ENCODE measurements at places on chromosomes 7 and 10.

GRCh38 chr10:104441329-104442000 is 87.8 kb downstream of the CFAP58 start:
- no peak for DNase-seq

DNA sequence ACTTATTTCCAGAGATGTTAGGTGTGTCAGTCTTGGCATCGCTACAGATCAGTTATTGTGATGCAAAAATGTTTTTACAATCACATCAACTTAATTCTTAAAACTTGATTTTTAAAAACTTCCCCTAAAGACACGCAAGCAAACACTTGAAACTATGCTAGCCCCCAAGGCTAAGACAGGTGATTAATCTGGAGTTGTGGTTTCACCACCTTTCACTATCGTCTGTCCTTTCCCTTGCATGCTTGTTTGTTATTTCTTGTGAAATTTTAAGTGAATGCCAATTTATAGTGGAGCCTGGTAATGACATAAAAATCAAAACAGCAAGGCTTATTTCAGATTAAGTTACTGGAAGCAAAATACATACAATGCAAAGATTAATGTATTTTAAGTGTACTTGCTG is 70.4 kb downstream of the SLC35B4 start:
- no peak for DNase-seq

GRCh38 chr10:108583877-108584276 is 1339.4 kb downstream of the XPNPEP1 start:
- DNase-seq = no peak

DNA sequence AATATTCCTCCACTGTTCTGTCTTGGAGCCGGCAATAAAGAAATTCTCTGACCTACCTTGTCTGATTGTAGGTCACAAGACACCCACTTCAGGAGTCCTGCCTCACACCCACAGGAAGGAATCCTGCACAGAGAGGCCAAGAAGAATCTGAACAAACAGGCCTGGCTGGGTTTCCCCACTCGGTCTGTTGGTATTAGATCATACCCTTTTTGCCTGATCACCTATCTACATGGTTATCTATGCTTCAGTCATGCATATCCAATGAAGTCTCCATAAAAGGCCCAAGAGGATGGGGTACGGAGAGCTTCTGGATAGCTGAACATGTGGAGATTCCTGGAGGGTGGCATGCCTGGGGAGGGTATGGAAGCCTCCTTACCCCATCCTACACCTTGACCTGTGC is 12.3 kb downstream of the OGDH start:
- peak; percentile 68 for DNase-seq

DNA sequence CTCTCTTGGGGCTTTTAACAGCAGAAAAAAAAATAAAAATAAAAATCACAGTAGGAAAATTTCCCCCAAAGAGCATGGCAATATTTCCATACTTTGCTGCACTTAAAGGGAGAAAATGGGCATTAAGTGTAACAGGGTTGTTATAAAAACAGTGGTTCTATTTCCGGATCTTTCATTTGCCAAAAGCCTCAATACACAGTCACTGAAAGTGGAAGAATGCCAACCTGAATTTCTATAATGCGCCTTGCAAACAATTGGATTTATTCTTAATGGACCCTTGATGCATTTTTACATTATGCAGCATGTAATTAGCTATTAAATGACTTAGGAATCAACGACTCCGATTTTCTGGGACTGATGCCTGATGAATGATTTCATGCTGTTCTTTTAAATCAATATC is 127.6 kb upstream of the NANOS1 start:
- DNase-seq = no peak

DNA sequence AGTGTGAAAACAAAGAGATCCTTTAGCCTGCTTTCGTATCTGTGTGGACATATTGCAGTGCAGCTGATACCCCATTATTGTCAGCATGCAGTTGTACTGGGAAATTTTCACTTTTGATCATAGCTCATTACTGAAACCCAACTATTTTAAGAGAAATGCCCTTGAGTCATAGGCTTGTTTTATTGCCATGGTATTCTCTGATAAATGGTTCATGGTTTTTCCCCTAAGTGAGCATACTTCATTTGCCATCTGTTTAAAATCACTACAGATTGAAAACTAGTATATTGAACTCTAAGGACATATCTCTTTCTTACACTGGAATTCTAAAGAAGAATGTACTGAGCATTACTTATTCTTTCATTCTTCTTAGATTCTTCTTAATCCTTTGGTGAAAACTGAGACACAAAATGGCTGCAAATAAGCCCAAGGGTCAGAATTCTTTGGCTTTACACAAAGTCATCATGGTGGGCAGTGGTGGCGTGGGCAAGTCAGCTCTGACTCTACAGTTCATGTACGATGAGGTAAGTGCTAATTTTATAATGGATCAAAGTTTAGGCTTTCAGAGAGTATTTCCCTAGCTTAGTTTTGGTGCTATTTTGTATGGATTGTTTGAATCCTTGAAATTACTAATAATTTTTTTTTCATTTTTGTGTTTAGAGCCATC is 63.0 kb downstream of the RALA start:
- DNase-seq = no peak

- no peak for DNase-seq
These were observed 20.5 kb downstream of the EIF3B start for GRCh38 chr7:2374830-2375728.

DNA sequence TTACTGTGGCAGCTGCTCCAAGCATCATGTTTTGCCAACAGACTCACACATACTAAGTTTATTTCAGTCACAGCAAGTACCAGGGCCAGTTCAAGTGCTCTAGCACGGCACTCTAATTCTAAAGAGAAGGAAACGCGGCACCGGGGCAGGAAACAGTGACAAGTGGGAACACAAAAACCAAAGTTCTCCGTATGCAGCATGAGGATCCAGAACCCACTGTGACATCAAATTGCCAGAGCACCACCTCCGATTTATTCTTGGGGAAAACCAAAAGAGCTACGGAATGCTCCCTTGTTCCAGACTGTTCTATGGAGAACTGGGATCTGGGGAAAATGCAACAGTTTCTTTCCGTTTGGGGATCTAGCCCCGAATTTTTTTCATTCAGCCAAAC is 448 bp upstream of the PTER start:
- DNase-seq = peak; percentile 22

DNA sequence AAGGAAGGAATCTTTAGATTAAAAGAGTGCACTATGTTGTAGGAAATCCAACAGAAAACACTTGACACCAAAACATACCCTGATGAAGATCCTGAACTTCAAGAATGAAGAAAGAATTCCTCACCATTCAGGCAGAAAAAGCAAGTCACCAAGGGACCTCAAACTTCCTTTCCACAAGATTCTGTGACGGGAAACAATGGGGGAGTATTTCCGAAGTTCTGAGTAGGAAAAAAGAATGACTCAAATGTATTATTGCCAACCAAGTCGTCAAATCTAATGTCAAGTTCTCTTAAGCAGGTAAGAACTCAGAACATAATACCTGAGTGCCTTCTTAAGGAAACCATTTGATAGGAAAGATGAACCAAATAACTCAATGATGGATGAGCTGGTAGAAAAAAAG is 44.7 kb upstream of the MTURN start:
- DNase-seq = no peak

- no peak for DNase-seq
These were observed 625.8 kb upstream of the SORCS1 start for GRCh38 chr10:107790271-107790670.

DNA sequence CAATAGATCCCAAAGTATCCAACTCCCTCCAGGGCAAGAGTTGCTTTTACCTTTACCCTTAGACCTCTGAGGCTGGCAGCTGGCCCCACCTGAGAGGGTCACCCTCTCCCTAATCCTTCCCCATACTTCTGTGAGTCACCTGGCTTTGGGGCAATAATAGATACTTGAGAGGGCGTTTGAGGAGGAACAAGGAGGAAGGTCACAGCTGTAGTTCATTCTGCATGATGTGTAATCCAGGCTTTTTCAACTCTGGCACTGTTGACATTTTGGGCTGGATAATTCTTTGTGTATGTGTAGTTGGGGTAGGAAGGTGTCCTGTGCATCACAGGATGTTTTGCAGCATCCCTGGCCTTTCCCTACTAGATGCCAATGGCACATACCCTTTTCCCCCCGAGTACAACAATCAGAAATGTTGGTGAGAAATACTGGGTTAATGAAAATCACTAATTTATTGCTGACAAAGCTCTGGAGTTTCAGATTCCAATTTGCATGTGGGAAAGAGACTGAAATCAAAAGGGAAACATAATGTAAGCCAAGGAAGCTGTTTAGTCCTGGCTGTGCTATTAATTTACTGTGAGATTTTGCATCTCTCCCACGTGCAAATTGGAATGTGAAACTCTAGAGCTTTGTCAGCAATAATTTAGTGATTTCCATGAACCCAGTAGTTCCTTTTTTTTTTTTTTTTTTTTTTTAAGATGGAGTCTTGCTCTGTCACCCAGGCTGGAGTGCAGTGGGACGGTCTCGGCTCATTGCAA is 3.6 kb downstream of the BLVRA start:
- no peak for DNase-seq

- no peak for DNase-seq
These were observed 80.8 kb downstream of the CD36 start for GRCh38 chr7:80719261-80719660.

GRCh38 chr7:150415161-150416153 is 35.0 kb upstream of the GIMAP8 start:
- no peak for DNase-seq

- no peak for DNase-seq
These were observed 88.2 kb downstream of the CHRM2 start for GRCh38 chr7:136956671-136957070.

- DNase-seq = no peak
These were observed 122.7 kb downstream of the RAPGEF5 start for GRCh38 chr7:22234227-22234626.

DNA sequence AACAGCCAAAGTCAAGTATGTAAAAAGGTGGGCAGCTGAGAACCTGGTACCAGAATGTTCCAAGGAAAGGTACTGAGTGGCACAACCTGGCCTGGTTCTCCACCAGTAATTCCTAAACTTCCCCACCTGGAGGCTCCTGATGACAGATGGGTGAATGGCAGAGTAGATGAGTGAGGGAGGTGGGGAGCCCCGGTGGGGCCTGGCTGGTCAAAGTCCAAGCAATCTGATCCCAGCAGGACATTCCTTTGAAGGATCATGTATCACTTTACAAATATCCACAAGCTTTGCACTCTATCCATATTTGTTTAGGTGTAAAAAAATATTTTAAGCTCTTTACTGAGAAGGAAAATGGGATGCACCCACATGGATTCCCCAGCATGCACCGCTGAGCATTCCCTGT is 250.2 kb downstream of the DPP6 start:
- DNase-seq = no peak

DNA sequence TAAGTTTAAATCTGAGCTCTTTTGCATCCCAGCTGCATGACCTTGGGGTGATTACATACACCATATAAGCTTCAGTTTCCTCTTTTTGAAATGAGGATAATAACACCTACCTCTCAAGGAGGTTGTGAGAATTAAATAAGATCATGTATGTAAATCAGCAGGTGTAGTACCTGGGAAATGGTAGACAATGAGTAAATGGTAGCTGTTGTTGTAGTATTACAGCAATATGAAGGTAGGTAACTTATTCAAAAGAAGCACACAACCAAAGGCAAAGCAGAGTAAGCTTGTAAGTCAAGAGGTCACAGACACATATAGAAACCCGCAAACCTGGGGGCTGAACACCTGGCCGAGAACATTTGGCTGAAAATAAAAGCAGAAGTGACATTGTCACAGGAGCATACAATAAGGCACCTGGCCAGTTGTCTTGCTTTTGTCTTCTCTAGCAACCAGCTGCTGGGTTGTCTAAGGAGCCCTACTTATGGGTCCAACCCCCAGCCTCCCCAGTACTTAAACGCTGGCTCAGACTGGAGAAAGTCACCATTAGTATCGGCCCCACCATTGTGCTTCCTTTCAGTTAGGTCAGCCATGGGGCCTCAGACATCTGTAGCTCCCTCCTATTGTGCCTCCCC is 203.6 kb upstream of the MKLN1 start:
- no peak for DNase-seq

DNA sequence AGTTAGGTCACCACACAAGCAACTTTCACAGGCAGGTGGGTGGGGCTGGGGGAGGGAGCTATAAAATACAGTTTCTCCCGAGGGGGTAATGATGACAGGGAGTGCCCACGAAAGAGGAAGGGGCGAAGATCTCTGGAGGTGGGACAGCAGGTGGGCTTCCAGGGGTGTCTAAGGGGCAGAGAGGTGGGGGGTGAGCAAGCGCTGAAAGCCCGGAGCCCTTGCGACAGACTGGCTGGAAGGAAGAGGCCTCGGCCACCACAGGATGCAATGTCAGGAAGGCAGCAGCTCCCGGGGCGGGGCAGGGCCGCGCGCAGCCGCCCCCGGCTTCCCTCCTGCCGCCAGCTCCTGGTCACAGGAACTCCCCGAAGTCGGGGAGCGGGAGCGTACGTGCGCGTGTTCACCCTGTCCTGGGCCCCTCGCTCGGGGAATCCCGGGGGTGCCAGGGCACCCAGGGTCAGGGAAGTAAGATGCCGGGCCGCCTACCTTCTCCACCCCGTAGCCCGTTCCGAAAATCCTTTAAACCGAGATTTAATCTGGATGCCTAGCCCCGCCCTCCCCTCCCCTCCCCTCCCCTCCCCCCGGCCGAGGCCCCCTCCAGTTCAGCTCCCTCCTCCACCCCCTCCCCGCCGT is 105.2 kb upstream of the PPIF start:
- no peak for DNase-seq

GRCh38 chr7:128836729-128837348 is 6.6 kb downstream of the FLNC start:
- DNase-seq = no peak

DNA sequence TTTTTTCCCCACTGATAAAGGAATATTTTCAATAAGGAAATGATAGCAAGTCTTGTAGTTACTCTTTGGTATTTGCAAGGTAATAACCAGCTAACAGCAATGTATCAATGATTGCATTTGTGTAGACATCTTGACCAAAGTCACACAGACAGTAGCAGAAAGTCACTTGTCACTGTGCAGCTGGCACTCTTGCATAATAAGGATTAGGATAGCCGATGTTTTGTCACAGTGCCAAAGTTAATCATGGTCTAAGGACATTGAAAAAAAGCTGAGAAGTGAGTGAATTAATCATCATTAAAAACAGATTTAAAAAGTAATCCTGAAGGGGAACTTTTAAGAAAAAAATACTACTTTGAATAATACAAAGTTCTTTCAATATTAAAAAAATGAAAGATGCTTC is 834.3 kb upstream of the C7orf33 start:
- no peak for DNase-seq

DNA sequence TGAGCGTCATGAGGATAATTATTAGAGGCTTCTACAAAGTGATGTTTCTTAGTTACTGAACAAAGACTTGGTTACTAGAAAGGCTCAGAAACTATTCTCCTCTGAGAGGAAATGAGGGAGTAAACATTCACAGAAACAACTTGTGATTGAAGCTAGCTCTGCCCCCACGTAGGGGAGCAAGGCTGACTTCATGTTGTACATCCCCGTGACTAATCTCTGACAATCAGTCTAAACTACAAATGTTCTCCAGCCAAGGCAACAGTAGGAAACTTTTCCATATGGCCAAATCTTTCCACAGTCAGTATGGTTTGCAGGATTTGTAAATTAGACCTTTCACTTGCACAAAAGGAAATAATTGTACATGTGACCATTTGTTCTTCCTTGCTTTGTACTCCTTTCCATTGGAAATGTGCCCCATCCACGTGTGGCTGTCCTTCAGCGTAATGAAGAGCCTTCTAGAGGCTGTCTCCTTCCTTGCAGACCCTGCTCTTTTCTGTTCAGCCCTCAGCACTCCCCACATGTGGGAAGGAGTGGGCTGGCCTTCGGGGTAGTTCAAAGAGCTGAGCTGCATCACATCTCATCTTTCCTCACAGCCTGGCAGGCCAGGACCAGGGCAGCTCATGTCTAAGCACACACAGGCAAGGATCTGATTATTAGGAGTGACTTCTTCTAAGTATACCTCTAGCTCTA is 93.5 kb downstream of the PCGF5 start:
- DNase-seq = no peak

GRCh38 chr10:125880719-125881118 is 373 bp downstream of the DHX32 start:
- no peak for DNase-seq

Data from CD4-positive, alpha-beta T cell treated with Interleukin-2 at 100 ng/mL for 4 hours (primary cell).